A549 treated with ZK216348 at 1 μM for 4 hours (cell line): ENCODE measurements at places on chromosomes 11 and 22. TPM values are rescaled to one million over a fixed set of nuclear protein-coding genes. Genes with fewer than 3 reads are reported as not detected.

Gene TMPRSS13
- not detected in 5 replicates for total RNA-seq

Gene PATZ1
- total RNA-seq: 17.6 to 22.1 TPM (median 21.1 TPM) in 5 replicates

Gene BET1L
- 28.4 to 49.2 TPM (median 46.5 TPM) in 5 replicates for total RNA-seq

Gene RTN4R
- total RNA-seq: 5.4 to 14.5 TPM (median 13.8 TPM) in 5 replicates

Gene ADORA2A
- total RNA-seq: 0.57 to 0.93 TPM (median 0.69 TPM) in 5 replicates

Gene NCR3LG1
- total RNA-seq: 1.9 to 2.8 TPM (median 2.6 TPM) in 5 replicates
